Activated CD4-positive, alpha-beta T cell treated with anti-CD3 and anti-CD28 coated beads, Interleukin-2, amount 50 U/mL, for 4 hours (primary cell): ENCODE measurements at places on chromosomes 4 and X.

GRCh38 chrX:39677978-39678791, 419.6 kb downstream of the BCOR start:
- no peak for DNase-seq

DNA sequence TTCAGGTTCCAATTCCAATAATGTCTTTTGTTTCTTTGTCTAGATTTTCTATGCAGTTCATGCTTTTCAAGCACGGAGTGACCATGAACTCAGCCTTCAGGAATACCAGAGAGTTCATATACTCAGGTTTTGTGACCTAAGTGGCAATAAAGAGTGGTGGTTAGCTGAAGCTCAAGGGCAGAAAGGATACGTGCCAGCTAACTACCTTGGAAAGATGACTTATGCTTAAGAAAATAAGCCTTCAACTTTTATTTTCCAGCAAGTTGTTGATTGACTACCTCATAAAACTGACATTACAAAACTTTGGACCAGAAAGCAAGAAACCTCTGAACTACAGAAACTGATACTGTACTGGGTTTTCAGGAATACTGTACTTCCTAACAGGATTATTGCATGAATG, 30.8 kb downstream of the INTS12 start:
- DNase-seq = no peak

- no peak for DNase-seq
Measured at GRCh38 chr4:152738827-152739226, 40.7 kb downstream of the TIGD4 start.

GRCh38 chr4:162015090-162015489, 148.7 kb downstream of the FSTL5 start:
- no peak for DNase-seq

- DNase-seq = no peak
Measured at GRCh38 chrX:72125331-72126047, 6.2 kb downstream of the RTL5 start.

GRCh38 chr4:78129383-78130108, 72.4 kb downstream of the FRAS1 start:
- no peak for DNase-seq

- DNase-seq = no peak
Measured at GRCh38 chr4:138236037-138236436, 6.1 kb downstream of the SLC7A11 start.

- DNase-seq = no peak
Measured at GRCh38 chr4:14257903-14258302, 630.4 kb upstream of the BOD1L1 start.

DNA sequence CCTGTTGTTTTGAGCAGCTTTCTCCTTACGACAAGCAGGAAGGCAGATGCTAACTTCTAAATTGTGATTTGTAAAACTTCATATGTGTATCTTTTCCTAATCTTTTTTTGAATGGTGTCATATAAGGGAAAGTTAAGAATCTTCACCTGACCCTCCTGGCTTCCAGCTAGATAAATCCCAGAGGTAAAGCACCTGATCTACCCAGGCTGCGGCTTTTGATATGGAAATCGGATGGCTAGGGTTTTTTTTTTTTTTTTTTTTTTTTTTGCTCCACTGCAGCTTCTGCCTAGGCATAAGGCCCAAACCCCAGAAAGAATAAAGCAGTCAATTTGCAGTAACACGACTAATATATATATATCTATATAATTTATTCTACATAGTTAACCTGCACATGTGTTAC, 10.0 kb downstream of the MAB21L2 start:
- no peak for DNase-seq

DNA sequence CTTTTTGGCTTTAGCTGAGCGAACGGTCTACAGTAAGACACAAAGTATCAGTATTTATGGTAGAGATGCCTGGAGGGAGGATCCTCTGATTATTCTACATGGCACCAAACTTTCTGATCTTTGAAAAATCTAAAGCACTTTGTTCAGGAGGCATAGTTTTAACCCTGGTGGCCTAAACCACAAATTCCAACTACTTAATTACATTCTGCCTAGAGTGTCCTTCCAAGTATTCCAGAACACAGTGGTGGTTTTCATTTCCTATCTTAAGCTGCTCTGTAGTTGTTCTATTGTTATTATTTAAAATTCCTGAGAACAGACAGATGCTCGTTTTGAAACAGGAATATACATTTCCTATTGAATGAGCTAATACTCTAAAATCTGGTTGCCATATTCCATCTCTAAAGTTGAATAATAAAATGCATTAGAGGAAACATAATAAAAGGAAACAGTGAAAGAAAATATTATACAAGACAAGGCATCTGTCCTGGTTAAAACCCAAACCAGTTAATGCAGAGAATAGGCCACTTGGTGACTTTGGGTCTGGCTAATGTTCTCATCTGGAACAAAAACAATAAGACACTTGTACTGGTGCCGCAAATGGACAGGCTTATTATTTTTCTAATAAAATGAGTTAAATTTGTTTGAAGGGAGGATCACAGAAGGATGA, 657.4 kb downstream of the SPRY1 start:
- no peak for DNase-seq

DNA sequence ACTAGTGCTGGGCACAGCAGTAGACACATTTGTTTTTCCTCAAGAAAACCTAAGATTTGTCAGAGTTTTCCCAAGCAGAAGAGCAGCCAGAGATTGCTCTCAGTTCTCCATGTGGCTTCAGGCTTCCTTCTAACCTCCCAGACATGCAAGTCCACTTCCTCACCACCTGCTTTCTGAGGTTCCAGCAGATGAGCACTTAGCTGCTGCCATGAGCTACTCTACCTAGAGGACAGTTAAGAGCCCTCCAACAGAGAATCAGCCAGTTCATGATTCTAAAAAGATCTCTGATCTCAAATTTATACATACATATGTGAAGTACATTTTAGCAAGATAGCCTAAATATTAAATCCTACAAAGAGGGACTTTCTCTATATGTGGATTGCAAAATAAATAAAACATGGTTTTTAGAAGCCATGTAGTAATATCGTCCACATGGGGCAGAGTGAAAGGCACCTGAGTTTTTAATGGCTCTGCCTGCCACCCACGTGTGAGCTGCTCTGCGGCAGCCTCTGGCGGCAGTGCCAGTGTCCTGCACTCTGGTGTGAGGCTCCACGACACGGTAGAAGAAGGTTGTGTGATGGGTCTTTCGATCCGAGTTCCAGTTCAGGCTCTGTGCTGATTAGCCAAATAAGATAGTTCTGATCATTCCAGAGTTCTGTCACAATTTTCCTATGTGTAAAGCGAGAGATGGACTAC, 10.3 kb downstream of the CYP4V2 start:
- peak; percentile 51 for DNase-seq

- DNase-seq = no peak
Measured at GRCh38 chr4:140249351-140249750, 95.4 kb upstream of the MAML3 start.

- DNase-seq = peak; percentile 53
Measured at GRCh38 chr4:108171339-108172230, 2.9 kb upstream of the LEF1 start.

DNA sequence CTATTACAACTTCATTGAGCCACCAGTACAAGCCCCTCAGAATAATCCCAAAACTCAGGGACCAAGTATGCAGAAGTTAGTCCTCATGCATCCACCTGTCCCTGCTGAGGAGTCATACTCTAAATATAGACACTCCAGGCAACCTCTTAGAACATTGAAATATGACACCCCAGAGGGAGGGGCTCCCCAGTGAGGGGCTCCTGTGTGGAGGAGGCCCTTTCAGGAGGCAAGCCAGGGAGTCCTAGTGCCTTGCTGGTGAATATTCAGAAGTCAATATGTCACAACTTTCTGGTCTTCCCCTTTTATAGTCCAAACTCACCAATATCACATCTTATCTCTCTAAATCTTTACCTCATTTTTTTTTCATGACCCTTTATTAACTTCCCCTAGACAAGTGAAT, 1.6 kb upstream of the ARMCX6 start:
- DNase-seq = no peak

DNA sequence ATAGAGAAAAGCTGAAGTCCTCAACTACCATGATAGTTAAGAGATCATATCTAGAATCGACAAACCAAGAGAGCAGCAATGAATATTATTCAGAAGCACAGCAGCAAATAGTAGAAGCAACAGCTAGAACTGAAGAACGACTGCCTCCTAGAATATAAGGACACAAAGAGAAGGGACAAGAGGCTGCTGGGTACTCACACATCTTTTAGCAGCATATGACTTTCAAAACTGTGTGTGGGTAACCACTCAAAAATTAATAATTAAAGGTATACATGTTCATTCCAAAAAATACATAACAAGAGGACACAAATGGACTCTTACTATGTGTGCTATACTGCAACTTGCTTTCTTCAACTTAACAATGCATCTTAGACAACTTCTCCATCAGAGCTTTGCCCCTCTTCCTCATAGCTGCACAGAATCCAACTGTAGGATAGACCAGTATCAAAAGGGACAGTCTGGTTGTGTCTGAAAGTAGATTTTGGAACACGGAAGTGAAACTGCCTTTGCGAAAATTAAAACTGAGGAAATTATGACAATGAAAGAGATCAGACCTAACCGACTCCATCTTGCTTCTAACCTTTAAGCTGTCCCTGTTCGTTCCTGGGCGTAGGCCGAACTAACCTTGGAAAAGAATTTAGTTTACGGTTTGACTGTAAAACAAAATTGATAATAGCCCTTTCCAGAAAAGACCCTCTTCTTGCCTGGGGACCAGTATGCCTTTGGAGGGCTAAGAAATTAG, 125.7 kb downstream of the SH3KBP1 start:
- DNase-seq = no peak

DNA sequence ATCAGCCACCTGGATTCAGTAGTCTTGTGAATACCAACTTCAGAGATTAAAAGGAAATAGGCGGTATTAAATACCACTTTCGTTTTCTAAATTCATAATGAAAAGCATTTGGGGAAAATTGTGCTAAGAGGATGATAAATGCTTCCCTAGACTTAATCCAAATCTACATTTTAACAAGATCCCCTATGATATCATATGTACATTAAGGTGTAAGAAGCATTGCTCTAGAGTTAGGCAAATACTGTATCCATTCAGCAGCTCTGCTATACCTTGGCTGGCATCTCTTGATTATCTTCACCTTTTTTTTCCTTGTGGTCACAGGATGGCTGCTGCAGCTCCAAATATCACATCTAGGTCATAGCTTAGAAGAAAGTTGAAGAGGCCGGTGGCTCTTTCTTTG, 40.6 kb upstream of the PHEX start:
- no peak for DNase-seq

- DNase-seq = peak; percentile 55
Measured at GRCh38 chrX:21985332-21985777, 44.8 kb downstream of the SMS start.

DNA sequence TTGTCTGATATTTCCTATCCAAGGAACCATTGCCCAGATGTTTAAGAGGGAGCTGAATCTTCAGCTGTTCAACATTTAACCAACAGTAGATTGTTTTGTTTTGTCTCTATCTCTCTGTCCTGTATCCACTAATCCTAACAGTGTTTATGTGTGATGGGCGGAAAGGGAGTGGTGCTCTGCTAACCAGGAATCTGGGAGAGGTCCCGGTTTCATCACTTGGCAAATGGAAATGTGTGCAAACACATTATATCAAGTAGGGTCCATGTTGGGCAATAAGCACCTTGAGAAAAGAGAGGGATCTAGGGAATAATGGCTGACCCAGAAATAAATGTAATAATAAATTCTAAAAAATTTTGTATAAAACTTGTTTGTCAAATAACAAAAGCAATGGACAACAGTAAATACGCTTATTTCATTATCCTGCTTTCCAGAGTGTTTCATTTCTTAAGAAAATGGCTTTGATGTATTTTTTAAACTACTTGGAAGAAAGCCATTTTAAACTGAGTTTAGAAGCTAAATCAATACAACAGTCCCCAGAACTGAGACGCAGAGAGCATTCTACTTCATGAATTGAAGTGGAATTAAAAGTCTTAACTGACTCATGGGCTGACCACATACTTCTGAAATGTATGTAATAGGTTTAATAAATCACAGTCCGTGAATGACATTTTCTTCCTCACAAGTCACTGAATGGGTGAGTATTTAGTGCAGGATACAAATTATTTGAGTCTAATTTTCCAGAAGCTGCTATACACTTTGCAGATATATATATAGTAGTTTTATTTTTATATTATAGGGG, 55.8 kb downstream of the EMCN start:
- DNase-seq = no peak

GRCh38 chrX:138996268-138996667, 284.8 kb upstream of the FGF13 start:
- DNase-seq = no peak

DNA sequence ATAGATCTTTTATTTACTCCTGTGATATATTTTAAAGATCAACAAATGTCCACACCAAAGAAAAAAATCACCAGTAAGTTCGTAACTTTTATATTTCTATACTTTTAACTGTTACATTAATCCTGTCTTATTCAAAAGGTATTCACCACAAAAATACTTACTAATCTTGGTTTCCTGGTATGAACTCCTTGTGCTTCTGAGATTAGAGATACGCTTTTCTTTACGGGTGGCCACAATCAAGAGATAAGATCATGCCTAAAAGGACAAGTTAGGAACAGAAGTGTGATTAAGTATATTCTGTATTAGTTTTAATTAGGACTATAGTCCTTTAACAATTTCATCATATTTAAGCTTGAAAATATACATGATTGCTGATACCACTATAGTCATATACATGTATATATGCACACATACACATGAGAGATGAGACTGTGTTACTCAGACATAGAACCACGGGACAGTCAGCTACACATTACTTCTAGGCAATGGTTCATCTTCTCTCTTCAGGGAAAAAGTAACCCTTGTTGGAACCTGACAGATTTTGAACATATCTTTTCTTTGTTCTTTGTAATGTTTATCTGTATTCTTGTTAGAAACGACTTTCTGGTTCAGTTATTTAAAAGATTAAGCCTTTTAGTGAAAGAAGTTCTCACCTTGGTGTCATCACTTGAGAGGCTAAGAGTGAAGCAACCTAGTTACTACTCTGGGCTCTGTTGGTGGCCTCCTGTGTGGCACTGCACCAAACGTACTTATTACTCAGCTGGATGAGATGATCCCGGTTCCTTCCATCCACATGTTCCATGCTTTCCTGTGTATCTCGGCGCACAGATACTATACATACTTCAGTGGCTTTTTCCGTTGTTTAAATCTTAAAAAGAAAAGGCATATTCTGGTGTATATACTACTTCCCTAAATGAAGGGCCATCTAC, 146.1 kb downstream of the CBR4 start:
- DNase-seq = no peak

DNA sequence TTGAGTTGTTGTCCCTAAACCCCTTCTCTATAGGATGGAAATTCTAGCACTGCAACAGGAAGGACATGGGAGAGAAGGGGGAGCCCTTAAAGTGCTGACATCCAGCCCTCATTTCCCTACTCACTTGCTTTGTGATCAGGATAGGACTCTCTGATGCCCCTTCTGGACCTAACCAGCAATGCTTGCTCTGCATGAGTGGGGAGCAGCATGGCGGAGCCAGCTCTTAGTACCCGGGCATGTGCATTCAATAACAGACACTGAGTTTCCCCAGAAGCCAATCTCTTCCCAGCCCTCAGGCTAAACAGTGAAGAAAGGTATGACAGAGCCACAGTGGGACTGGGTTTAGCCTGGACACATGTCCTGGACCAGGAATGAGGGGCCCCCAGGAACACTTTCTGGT, 14.0 kb downstream of the SOD3 start:
- DNase-seq = no peak
